Left colon (tissue), 2 donors: ENCODE measurements at places on chromosomes 3 and 15.

DNA sequence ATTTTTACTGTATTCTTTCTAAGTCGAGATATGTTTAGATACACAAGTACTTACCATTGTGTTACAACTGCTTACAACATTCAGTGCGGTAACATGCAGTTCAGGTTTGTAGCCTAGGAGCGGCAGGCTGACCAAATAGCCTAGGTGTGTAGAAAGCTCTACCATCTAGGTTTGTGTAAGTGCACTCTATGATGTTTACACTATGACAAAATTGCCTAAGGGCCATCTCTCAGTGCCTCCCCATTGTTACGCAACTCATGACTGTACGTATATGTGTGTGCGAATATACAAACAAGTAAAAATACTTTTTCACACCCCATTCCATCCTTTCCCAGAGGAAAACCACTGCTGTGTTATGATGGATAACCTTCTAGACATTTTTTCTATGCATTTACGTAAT, 44.3 kb downstream of the PXYLP1 start:
- DNase-seq = no peak

DNA sequence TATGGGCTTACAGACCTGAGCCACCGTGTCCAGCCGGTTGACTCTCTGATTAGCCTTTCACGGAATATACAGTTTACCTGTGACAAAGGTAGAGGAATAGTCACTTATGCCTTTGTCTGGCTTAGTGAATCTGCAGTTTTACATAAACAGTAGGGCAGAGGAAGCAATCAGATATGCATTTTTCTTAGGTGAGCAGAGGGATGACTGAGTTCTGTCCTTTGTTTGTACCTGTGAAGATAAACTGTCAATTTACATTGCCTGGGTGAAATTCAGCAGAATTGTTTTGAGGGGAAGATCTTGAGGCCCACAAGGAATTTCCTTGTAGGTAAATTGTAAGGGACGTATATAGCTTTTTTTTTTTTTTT, 10.8 kb downstream of the EDEM1 start:
- DNase-seq = no peak

GRCh38 chr3:103991461-103992115, 1375.1 kb upstream of the ALCAM start:
- no peak for DNase-seq

DNA sequence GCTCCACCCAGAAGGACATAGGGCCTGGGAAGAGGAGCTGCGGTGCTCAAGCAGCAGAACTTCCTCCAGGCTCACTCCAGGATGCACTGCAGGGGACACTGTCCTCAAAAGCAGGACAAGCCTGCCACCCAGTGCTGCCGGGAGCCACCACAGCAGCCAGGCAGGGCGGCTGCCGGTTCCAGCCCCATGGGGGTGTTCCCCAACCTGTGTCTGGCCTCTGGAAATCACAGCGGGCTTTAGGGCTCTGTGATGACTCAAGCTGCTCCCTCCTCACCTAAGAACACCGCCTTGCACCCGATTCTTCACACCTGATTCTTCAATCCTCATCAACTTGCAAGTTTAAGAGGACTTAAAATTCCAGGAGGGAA, 71.9 kb upstream of the SLC6A11 start:
- no peak for DNase-seq

- no peak for DNase-seq
Observed at GRCh38 chr3:39021465-39022285, 30.1 kb downstream of the SCN11A start.

GRCh38 chr3:111069974-111070771, 1.4 kb upstream of the NECTIN3 start:
- DNase-seq = peak; percentile 48

DNA sequence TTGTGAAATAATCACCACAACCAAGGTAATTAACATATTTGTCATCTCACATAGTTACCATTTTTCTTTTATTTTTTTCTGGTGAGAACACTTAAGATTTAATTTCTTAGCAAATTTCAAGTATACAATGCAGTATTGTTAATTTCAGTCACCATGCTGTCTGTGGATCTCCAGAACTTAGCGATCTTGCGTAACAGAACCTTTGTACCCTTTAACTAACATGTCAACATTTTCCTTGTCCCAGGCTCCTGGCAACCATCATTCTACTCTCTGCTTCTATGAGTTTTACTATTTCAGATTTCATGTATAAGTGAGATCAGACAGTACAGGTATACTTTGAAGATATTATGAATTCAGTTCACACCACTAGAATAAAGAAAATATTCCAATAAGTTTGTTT, 154.4 kb downstream of the KCNAB1 start:
- no peak for DNase-seq

DNA sequence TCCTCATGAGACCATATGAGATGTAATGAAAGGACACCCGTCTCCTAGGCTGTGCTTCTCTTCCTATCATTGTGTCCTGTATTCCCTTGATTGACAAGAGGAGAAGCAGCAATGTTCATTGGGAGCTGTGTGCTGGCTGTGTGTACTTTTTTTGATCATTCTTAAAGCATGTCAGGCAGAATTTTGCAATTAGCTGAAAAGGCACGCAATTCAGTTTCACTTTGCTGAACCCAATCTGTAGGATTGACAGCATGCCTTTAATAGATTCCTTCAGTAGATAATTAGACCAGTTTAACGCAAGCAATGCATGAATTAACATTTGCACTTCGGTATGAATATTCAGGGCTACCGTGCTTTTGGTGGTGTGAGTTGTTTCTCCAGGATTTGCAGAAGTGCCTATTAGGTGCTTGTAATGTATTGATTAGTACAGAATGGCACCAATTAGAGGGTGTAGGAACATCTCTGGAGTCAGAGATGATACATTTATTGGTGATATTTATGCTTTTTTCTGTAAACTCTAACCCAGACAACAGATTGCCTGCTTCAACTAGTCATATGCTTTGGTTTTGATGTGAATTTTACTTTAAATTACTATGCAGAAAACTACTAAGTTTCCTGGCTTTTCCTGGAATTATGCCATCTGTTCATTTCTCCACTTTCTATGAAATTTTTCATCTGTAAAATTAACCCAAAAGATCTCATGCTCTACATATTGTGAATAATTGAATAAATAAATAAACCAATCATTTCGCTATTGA, 114.3 kb downstream of the NSUN3 start:
- DNase-seq = no peak

GRCh38 chr15:60905587-60905986, 323.5 kb downstream of the RORA start:
- DNase-seq = no peak

- no peak for DNase-seq
Observed at GRCh38 chr3:117790235-117790987, 1080.8 kb downstream of the TUSC7 start.

DNA sequence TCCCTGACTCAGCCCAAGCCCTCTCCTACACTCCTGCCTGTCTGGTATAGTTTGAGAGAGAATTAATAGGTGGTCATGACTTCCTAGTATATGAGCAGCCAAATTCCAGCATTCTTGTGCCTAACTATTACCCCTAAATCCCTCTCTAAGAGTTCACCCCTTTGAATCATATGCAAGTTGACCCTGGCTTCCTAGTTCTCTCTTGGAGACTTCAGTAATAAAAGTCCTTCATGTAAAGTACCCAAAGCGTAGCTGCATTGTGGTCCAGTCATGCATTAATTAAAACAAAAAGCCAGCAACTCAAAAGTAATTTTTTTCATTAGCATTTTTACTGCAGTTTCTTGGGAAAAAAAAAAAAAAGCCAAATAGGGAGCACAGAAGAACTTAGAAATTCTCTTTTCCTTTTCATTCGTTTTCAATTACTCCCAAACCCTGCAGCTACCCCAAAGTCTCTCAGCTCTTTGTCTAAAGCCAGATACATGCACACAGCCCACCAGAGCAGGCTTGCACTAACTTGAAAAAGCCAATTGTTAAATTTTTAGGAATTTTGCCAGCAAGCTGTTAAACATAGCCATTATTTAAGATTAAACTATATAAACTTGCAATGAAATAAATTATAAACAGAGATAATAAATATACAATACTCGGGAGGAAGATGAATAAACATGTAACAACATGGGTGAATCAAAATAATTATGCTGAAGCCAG, 50.1 kb upstream of the STT3B start:
- no peak for DNase-seq

GRCh38 chr15:23869396-23869795, 182.3 kb upstream of the NDN start:
- peak; percentile 51 for DNase-seq

DNA sequence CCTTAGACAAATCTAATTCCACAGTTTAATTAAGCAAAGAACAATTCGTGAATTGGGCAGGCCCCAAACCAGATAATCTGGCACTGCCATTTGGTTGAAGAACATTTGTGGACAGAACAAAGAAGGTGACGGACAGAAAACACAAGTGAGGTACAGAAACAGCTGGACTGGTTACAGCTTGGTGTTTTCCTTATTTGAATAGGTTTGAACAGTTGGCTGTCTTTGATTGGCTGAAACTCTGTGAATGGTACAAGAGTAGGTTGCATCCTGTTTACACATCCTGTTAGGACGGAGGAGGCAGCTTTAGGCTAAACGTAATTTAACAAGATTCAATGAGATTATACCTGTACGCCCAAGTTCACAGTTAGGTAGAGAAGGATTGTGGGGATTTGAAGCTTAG, 114.4 kb downstream of the LPP start:
- DNase-seq = no peak

DNA sequence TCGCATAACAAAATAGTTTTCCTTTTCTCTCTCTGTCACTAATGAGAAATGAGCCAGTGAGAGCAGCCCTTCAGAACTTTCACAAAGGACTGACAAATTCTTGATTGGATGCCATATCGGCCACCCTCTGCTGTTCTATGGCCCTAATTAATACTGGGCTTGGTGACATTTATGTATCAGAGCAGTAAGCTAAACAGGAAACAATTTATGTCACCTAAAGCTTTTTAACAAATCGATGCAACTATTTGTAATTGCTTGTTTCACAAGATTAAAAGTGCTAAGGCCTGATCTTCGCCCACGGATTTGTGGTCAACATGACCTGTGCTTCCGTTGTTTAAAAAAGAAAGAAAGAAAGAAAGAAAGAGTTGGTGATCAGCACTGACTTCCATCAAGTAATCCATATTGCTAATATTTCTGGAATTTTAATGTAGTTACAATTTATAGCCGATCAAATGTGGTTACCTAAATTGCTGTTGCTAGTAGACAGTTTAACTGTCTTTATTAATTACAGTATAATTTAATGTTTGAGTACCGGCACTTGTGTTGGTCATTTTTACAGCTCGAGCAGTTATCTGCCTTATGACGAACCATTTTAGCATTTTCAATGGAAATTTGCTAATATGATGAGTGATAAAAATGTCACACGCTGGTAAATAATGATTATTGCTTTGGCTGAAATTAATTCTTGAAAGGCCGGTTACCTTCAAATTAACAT, 631.3 kb downstream of the FOXP1 start:
- no peak for DNase-seq

DNA sequence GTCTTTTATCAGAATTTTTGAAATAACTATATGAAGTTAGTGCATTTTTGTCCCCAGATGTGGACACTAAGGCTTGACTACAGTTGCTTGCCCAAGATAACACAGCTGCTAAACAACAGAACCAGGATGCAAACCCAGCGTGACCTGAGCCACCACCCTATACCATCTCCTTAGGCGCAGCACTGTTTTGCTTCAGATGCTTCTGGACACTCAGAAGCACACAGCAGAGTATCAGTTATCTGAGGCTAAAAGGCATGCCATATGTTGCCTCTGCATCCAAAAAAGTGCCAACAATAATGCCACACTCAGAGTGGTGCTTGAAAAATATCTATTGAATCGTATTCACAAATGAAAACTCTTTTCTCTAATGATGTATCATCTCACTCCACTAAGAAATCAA, 24.5 kb downstream of the KCNMB2 start:
- DNase-seq = no peak

- no peak for DNase-seq
Observed at GRCh38 chr3:43792904-43793303, 102.2 kb downstream of the ABHD5 start.

- no peak for DNase-seq
Observed at GRCh38 chr15:60070838-60071493, 66.9 kb downstream of the FOXB1 start.

DNA sequence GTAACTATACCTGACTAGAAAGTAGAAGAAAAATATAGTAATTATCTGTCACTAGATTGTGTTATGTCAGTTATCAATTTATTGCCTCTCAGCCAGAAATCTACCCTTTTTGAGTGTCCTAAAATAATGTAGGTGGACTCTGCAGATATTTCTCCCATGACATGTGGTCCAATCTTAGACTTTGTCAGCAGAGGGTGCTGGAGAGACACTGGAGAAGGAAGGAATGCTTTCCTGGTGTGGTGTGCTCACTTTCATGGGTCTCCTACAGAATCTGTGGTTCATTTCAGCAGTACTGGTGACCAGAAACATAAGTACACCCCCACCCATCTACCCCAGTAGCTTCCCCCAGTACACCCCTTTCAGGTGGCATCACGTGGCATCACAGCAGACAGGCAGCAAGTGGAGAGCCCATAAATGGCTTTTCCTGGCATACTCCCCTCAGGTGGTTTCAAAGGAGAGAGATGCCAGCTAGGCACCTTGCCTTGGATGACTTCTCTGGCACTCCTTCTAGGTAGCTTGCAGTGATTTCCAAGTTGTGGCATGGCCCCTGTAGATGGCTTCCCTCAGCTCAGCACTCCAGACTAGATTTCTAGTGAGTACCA, 114.7 kb downstream of the GADL1 start:
- DNase-seq = peak; percentile 14
